RPMI8226 (cell line): ENCODE measurements at places on chromosomes 16 and 17.

DNA sequence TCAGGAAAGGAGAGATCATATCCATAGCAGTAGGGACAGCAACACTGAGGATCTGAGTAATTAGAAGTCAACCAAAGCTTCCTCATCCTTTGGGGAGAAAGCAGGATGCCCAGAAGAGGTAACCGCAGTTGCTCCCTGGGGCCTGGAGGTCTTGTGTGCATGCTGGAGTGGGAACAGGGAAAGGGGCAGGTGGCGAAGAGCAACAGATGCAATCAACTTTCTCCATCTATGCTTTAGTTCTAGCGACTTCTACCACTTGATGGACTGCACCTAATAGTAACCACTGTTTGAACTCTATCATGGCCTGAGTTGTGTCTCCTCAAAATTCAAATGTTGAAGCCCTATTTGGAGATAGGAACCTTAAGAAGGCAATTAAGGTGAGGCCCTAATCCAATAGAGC is 503.8 kb downstream of the NPIPA7 start:
- no peak for DNase-seq

GRCh38 chr16:85607321-85607765 is 5.8 kb upstream of the GSE1 start:
- peak; percentile 31 for DNase-seq

DNA sequence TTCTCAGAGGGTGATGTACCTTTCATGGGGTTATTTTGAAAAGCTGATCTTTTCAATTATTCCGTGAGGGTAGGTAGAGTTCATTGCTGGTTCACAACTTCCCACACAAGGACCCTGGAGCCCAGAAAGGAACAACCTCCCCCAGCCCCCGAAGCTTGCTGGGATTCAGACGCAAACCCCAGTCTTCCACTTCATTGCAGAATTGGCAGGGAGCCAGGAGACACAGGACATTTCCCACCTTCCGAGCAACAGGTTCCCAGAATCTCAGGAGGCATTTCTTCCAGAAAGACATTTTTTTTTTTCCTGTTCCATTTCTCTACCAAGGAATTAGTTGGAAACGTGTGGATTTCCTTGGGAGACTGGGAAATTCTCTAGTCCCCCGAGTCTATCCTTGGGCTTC is 106.1 kb downstream of the GP2 start:
- DNase-seq, result no peak

DNA sequence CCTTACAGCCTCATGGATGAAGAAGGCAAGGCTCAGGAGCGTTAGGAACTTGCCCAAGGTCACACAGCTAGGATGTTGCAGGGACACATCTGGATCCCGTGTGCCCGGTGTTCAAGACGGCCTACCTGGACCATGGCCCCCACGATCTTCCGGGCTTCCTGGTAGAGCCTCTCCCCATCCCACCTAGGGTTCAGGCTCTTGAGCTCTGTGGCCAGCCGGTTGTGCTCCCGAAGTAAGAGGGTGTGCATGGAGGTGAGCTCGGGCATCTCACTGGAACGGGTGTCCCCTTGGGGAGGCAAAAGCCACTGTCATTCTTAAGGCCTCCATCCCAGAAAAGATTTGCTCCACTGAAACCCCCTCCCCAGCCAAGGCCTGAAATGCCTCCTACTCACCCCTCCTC is 5.3 kb downstream of the MPO start:
- no peak for DNase-seq
